ENCODE measurements at places on chromosomes 3 and 15.

GRCh38 chr3:120683213-120683612 is 1.2 kb upstream of the HGD start:
- no peak for DNase-seq

- DNase-seq = no peak
These were observed 4.6 kb downstream of the THPO start for GRCh38 chr3:184373422-184373821.

DNA sequence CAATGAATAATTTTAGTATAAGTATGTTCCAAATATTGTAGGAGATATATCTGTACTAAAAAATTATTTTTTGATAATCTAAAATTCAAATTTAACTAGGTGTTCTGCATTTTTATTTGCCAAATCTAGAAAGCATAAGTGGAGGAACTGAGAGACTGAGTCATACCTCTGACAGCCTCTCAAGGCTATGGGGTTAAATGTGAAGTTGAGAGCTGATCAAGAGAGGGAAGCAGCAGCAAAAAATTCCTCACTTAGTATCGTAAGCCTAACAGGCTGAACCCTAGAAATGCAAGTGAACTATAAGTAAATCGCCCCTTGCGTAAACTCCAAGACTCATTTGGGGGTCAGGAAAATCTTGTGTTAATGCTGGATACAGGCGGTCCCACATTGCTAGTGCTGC is 12.8 kb upstream of the TOPAZ1 start:
- no peak for DNase-seq

- DNase-seq = no peak
These were observed 1.6 kb downstream of the FAM81A start for GRCh38 chr15:59439576-59439975.

DNA sequence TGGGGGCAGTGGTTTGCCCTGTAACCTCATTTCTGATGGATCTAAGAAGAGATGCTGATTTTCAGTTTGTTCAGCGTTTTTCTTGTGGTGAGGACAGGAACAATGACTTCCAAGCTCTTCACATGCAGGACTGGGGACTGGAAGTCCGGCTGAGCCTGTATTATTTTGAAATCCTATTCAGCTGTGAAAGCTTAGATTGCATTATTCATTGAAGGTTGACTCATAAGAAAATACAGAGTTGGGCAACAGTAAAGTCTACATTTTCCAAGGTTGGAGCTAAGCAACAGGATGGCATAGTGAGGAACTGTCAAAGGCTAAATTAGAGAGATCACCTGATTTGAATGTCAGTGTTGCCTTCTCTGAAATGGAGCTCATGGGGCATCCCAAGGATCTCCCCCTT is 230.9 kb upstream of the FEZF2 start:
- no peak for DNase-seq

- no peak for DNase-seq
These were observed 13.5 kb downstream of the TBC1D21 start for GRCh38 chr15:73886717-73887345.

- DNase-seq = no peak
These were observed 298.3 kb upstream of the TGFBR2 start for GRCh38 chr3:30308131-30308530.

GRCh38 chr3:141331377-141332318 is 36.7 kb upstream of the ZBTB38 start:
- no peak for DNase-seq

DNA sequence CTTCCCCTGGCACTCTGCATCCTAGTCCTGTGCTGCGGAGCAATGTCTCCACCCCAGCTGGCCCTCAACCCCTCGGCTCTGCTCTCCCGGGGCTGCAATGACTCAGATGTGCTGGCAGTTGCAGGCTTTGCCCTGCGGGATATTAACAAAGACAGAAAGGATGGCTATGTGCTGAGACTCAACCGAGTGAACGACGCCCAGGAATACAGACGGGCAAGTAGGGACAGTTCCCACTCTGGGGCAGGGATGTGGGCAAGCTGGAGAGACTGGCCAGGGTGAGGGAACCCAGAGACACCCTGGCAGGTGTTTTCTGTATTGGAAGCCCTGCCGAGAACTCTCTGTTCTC is 247 bp downstream of the FETUB start:
- no peak for DNase-seq

DNA sequence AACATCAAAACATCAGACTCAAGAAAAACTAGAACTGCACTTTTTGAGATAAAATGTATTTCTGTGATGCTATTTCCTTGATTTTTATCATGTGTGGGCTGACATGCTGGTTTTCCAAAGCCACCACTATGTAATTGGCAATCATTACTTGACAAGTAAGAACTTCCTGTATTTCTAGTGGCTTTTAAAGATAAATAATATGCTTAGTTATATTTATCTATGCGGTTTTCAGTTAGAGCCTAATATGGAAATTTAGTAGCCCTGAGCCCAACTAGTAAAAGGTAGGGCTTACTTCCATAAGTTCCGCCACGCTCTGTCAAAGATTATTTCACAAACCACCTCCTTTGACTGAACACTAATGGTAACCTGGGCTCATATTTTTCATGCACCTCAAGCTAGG is 91.6 kb downstream of the PPARG start:
- DNase-seq = no peak

DNA sequence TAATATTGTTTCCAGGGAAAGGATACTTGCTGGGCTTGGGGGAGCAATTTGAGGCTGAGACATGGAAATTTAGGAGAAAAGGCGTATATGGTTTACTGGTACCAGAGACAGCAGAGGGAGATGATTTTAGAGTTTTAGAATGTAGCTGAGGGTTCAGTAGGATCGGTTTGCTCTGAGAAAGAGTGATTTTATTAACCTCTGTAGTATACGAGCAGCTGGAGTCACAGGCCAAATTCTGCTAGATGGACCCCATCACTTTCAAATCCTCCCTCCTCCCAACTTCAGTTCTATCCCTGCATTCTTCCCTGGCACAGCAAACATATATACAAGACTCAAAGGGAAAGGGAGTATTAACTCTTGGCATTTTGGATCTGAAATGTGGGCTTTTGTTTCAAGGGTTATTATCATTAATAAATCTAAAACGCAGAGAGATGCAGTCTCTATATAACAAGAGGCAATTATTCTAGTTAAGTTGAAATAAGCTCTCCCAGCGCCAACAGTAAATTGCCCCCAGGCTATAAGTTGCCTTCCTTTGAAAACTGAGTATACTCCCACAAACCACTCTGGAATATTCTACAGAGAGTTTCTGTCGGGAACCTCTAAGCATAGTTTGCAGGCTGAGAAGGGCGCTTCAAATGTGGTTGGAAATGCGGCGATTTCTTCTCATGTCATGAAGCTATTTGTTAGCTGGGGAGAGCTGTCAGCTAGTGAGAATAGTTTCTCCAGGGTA is 5.4 kb downstream of the CRABP1 start:
- no peak for DNase-seq

- DNase-seq = no peak
These were observed 52.8 kb upstream of the DGKG start for GRCh38 chr3:186414735-186415419.

DNA sequence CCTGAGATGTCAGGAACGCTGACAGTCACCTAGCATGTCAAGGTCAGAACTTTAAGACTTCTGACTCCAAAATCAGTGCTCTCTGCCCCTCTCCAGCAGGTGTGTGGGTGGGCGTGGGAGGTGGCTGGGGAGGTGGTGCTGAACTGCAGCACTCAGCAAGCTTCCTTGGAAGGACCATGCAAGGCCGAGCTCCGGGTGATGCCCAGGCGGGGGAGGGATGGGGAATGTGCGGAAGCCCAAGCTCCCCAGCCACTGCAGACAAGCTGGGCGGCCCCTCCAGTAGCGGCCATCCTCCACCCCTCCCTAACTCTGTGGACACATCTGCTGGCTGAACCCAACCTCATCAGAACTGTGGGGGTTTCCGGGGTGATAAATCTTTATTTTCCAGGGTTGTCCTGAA is 296.6 kb downstream of the TLE3 start:
- DNase-seq = no peak

DNA sequence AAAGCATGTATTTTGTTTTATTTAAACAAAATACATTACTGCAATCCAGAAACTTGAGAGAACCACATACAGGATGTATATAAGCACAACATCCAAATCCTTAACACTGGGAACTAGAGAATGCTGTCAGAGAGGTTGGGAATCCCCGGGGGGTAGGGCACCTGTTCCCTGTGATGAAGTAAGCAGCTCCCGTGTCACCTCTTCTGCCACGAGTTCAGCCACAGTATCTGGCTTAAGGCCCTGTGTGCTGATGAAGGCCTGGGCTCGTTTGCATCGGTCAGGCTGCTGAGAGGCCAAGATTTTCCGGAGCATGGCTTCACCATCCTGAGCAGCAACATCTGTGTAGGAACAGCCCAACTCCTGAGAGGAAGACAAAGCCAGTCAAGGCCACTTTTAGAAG is 36.4 kb downstream of the EIF3J start:
- no peak for DNase-seq

DNA sequence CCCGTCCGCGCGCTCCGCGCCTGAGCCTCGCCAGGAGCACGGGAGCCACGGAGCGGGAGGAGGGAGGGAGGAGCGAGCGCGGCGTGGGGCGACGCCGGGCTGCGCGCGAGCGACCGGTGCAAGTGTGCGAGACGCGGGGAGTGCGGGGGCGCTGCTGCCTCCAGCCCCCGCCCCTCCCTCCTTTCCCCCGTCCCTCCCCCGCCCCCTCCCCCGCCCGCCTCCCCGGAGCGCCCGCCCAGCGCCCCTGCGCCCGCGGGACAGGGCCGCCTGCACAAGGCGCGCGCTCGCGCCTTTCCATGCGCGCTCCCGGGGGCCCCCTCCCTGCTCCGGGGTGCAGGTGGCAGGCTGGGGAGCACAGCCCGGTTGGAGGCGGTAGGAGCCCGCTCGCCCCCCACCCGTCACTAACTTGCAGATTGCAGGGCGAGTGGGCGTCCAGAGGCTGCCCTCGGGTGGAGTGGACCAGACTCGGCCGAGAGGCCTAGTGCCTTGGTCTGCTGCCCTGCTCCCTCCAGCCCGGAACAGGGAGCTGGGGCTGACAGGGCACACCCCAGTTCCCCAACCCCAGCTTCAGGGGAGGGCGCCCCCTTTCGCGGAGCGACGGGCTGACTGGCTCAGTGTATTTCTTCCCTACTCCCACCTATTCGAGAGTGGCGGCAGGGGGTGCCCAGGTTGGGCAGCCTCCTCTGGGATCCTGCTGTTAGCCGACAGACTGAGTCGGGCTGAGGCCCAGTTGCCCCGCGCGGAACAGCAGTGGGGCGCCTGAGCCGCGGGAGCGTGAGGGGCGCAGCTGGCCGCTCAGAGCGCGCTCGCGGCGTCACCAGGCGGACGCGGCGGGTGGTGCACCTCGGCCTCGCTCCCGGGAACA is at the start of gene WNT7A:
Gene WNT7A (minus strand): TSS at position 126 of the 865 bp plus-strand sequence. CDS start 255 bp downstream, outside the sequence.
- peak; percentile 83 for DNase-seq

DNA sequence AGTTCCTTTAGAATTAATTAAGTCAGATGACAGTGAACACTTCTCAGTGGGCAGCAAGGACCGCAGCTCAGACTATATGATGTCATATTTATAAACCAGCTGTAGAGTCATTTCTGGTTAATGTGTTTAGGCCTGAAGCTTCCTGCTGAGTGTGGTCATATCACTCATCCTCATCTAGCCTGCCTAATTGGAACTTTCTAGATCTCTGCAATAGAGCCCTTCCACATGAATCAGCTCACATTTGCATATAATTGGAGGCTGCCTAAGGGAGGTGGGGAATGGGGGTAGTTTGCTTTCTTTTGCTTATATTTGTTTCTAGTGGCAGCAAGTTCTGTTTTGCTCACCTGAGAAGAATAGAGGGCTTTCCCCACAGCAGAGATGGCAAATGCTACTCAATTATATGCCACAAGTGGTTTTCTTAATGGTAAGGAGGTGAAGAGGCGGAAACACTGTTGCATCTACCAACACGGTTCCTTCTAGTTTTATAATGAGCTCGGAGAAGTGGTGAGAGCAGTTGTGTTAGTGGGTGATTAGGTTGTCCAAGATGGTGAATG is 148.1 kb downstream of the KLHL25 start:
- DNase-seq = no peak

DNA sequence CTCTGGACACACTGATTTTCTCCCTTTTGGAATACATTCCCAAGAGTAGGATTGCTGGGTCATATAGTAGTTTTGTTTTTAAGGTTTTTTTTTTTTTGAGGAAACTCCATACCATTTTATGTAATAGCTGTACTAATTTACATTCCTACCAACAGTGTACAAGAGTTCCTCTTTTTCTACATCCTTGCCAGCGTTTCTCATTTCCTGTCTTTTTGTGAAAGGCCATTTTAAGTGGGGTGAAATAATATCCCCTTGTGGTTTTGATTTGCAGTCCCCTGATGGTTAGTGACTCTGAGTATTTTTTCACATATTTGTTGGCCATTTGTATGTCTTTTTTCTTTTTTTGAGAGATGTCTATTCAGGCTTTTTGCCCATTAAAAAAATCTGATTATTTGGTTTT is 1205.5 kb downstream of the ROBO1 start:
- DNase-seq = no peak

- DNase-seq = no peak
These were observed 238.9 kb downstream of the CADPS start for GRCh38 chr3:62636235-62636826.

DNA sequence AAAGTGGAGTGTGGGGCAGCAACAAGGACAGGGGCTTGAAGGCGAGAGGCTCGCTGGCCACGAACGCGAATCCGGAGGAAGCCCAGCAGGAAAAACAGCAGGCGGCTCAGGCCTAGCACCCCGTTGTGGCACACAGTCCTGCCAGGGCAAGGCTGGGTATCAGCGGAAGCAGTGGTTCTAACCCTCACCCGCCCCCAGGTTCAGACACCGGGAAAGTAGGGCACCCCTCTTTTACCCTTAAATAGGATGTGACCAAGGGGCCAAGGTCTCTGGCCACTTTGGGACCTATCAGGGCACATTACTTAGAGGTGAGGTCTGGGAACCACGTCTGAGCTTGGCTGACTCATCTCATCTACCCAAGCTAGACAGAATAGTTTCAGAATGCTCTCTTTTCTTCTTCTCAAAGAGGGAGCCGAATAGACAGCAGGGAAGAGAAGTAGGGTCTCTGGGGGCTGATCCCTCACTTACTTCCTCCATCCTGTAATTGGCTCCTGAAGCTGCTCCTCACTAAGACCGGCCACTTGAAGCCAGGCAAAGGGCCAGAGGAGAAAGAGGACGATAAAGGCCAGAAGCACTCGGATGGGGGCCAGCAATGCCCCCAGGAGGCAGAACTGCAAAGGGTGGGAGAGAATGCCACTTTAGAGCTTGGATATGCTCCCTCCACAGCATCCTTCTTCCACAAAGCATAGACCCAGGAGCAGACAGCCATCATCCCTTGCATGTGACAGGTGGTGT is 1.7 kb downstream of the LPCAT4 start:
- no peak for DNase-seq

- DNase-seq = peak; percentile 58
These were observed 19.5 kb upstream of the MUC20 start for GRCh38 chr3:195701042-195701915.

GRCh38 chr15:38253351-38253781 is 730 bp downstream of the SPRED1 start:
- no peak for DNase-seq

DNA sequence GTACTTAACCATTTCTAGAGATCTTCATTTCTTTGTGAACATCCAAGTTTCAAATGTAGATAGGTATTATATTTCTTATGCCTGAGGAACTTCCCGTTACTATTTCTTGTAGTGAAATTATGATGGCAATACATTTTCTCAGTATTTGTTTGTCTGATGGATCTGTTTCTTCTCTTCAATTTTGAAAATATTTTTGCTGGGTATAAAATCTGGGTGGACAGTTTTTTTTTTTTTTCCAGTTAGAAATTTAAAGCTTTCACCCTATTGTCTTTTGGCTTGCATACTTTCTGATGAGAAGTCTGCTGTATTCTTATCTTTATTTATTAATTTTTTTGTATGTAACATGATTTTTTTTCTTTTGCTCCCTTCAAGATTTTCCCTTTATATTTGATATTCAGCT is 175.8 kb downstream of the SV2B start:
- DNase-seq = no peak

Measured in activated CD8-positive, alpha-beta memory T cell treated with anti-CD3 and anti-CD28 coated beads, Interleukin-2, amount 50 U/mL, for 48 hours (primary cell).